ENCODE measurements at places on chromosomes 12 and 14. TPM values are rescaled to one million over a fixed set of nuclear protein-coding genes. Genes with fewer than 3 reads are reported as not detected.
A peak's percentile ranks its signal among the peaks of the same experiment; 100 is the strongest.

DNA sequence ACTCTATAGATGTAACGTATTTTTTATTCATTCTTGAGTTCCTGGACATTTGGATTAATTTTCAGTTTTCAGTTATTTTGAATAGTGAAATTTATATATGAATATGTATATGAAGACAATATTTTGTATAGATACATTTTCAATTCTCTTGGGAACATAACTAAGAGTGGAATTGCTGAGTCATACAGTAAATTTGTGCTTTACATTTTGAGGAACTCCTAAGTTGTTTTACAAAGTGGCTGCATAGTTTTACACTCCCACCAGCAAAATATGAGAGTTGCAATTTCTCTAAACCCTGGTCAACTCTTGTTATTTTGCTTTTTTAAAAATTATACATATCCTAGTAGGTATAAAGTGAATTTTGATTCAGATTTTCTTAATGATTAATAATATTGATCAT lies 1838.6 kb upstream of the SEL1L start:
- no peak for DNase-seq

DNA sequence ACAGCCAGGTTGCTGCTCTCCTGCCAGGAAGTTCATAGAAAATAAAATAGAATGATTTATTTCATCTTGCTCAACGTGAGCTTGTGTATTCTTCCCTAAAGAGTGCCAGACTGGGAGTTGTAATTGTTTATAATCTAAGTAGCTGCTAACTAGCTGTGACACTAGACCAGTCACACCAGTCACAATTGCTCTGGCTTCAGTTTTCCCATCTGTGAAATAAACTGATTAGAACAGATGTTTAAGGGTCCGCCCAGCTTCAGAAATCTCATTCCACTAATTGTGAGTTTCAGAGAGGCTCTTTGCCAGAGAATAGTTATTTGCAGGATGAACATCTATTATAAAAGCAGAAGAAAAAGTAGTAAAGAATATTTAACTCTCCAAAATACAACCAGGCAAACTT lies 55.6 kb upstream of the ZDHHC17 start:
- no peak for DNase-seq

Gene KRT7
- total RNA-seq, result 3.4 TPM

DNA sequence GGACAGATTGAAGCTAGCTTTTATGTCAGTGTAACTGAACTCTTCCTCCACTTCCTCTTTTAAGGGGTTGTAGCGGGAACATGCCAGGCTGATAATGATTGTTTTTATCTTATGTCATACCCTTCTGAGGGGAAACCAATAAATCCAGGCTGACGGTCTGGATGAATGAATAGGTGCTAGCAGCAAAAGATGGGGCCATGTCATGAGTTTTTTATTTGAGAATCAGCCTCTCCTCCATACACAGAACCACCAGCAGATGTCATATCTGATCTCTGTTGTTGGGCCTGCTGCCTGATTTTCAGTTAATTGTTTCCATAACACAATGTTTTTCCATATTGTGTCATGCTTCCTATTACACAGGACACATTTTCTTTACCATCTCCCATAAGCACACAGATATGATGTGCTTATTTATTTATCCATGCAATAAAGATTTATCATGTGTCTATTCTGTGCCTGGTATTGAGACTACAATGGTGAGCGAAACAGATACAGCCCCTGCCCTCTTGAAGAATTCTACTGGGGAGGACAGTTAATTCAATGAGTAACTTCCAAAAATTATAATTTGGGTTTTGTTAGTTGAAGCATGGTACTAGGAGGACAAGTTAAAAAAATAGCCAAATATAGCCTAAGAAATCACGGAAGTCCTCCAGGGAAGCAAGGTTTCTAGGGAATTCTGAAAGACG lies 33.6 kb upstream of the CRY1 start:
- no peak for DNase-seq

- peak; percentile 48 for DNase-seq
Measured at GRCh38 chr14:68791902-68792677, 777 bp downstream of the ZFP36L1 start.

- no peak for DNase-seq
Measured at GRCh38 chr14:100083706-100084105, 18.5 kb downstream of the EVL start.

DNA sequence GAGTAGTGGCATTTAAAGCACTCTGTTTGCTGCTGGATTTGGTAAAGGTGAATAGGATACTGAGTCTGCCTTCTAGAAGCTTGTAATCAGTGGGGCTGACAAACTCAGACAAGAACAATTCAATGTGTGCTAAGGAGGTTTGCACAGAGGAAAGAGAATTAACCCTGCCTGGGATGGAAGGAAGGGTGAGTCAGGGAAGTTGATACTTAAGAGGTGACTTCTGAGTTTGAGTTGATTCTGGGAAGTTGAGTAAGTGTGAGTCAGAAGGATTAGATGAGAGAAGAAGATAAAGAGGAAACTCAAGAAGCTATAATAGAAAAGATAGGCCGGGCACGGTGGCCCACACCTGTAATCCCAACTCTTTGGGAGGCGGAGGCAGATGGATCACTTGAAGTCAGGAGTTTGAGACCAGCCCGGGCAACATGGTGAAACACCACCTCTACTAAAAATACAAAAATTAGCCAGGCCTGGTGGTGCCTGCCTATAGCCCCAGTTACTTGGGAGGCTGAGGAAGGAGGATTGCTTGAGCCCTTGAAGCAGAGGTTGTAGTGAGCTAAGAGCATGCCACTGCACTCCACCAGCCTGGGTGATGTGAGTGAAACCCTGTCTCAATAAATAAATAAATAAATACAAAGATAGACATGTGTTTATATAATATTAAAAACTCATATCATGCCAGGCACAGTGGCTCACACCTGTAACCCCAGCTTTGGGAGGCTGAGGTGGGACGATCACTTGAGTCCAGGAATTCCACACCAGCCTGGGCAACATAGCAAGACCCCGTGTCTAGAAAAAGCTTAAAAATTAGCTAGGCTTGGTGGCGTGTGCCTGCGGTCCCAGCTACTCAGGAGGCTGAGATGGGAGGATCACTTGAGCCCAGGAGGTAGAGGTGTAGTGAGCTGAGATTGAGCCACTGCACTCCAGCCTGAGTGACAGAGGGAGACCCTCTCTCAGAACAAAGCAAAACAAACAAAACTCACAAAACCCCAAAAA lies 126.8 kb upstream of the CPM start:
- peak; percentile 37 for DNase-seq

GRCh38 chr12:110687396-110688169 lies 1.3 kb downstream of the HVCN1 start:
- no peak for DNase-seq

Gene FOS
- 35.7 TPM for total RNA-seq

DNA sequence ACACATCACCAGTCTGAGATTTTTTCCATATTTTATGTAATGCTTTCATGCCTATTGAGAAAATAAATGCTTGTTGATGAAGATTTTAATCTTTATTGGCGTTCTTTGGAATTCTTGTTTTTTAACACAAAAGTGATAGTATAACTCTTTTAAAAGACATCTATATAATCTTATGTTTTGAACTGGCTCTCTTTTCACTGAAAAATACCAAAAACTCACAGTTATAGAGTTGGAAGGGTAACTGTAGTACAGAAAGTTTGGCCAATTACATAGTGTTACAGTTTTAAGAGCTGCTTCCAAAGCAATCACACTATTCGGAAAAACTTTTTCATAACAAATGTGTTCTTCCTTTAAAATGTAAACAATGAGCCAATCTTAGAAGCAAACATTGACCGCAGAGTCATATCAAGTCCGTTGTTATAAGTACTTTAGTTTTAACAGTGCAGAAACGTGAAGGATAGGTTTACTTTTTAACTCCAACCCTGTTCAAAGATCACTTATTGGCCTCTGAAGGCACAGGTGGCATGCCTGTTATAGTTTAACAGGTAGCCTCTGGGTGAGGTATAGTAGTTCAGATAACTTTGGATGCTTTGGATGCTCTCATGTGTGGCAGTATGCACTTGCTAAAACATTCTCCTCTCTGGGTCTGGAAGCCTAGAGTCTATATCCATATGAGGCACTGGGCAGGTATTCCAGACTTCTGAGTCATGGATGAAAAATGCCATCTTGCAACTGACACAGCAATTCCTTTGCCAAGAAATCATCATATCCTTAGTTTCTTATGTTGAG lies 12.1 kb upstream of the NTN4 start:
- DNase-seq, result no peak

Gene C12orf42
- not detected for total RNA-seq

Gene RILPL2
- total RNA-seq, result 8.1 TPM

DNA sequence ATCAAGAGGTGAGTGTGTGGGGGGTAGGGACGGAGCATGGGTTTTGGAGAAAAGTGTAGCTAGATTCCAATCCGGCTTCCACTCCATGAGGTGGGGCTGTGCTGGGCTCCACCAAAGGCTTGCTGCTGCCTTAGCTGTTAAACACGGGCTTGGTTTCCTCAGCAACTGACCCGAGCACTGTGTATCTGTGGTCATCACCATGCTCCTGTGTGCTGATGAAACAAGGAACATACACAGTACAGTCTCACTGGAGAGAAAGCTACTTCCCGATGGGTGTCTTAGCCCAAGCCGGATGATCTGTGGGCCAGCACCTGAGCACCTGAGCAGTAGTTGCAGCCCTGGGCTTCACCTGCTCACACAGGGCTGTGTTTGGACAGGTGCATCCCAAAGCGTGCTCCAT lies 52.9 kb upstream of the VRK1 start:
- no peak for DNase-seq

- DNase-seq, result no peak
Measured at GRCh38 chr12:52401526-52401925, 4.6 kb downstream of the KRT82 start.
